CD4-positive, alpha-beta memory T cell (primary cell): ENCODE measurements at places on chromosomes 7 and 10.
A peak's percentile ranks its signal among the peaks of the same experiment; 100 is the strongest.

GRCh38 chr10:56139405-56139804 lies 221.7 kb downstream of the ZWINT start:
- H3K4me1 ChIP-seq: no peaks in the 10 kb centered on the region
- H3K4me3 ChIP-seq: no peak overlapping the region
- H3K27ac ChIP-seq: no peak overlapping the region
- H3K27me3 ChIP-seq: no peaks in the 10 kb centered on the region

DNA sequence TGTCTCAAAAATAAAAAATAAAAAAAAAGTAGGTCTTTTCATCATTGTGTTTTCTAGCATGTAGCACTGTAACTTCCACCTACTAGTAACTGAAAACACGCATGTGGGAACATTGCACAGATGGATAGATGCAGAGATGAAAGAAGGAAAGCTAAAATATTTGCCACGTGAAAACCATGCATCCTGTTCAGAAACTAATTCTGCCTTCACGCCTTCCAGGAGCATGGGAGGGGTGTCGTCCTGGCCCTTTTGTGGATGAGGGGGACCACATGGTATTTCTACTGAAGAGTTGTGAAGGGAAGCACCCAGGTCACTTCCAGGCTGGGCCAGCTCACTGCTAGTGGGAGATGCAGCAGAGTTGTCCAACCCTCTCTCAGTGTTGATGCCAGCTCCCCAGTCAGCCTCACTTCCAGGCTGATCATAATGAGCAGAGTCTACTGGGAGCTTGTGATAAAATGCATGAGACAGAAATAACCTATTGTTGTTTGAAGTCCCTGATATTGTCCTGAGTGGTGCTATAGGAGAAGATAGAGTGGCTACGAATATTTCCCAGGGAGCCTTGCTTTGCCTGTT lies 287.1 kb upstream of the CELF2 start:
- no peaks in the 10 kb centered on the region for H3K36me3 ChIP-seq
- H3K27ac ChIP-seq: no peak overlapping the region
- no peak overlapping the region for H3K4me3 ChIP-seq
- no peak for DNase-seq

DNA sequence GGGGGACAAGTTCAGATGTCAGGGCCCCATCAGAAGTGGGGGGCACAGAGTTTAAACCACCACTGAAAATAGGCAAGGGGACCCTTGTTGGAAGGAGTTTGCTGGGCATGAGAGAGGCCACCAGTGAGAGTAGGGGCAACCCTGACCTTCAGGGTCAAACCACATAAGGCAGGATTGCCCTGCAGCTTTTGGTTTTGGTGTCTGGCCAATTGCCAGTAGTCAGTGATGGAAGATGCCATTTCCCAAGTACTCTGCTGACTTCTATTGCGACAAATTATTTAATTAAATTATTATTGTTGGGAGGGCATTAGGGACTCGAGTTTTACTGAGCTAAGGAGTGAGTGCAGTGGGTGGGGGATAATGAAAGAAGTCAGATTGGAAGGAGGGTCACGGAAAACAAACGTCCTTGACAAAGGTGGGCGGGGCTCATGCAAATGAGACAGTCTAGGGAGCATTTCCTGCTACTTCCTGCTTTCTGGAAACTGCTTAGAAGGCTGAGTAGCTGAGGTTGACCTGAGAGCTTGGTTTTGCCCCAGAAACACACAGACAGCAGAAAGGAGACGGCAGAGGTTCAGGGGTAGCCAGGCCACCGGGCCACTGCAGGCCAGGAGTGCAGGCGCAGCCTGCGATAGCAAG lies 74.2 kb upstream of the ANLN start:
- DNase-seq: no peak
- H3K27me3 ChIP-seq: no peaks in the 10 kb centered on the region
- H3K4me3 ChIP-seq: no peak overlapping the region
- H3K36me3 ChIP-seq: no peaks in the 10 kb centered on the region
- no peak overlapping the region for H3K27ac ChIP-seq

- no peak overlapping the region for H3K27ac ChIP-seq
- no peak for DNase-seq
- H3K36me3 ChIP-seq: no peaks in the 10 kb centered on the region
- H3K4me3 ChIP-seq: no peak overlapping the region
Observed at GRCh38 chr10:126609566-126609965, 60.9 kb downstream of the C10orf90 start.

DNA sequence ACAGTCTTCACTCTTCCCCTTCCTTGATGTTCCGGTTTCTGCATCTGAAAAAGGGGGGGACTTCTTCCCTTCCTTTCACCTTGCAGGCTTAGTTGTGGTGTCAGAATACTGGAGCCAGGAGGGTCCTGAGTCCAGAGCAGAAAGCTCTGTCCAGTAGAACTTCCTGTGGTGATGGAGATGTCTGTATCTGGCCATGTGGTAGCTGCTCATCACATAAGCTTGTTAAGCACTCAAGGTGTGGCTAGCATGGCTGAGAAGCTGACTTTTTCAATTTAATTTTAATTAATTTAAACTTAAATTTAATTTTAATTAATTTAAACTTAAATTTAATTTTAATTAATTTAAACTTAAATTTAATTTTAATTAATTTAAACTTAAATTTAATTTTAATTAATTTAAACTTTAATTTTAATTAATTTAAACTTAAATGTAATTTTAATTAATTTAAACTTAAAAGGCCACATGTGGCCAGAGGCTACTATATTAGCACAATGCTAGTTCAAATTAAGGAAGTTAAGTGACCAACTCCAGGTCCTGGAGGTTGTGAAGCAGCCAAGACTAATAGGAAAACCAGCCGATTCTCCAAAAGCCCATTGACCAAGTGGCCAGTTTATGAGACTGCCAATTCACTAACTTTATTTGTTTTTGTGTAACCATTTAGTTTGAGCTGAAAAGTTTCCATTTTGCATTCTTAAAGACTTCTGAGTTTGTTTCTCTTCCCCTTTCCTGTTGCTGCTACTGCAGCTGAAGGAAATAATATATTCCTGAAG lies 16.3 kb downstream of the MSRB2 start:
- H3K36me3 ChIP-seq: peaks cover 5% of the 10 kb centered on the region
- no peaks in the 10 kb centered on the region for H3K27me3 ChIP-seq
- no peak for DNase-seq
- no peaks in the 10 kb centered on the region for H3K4me1 ChIP-seq

DNA sequence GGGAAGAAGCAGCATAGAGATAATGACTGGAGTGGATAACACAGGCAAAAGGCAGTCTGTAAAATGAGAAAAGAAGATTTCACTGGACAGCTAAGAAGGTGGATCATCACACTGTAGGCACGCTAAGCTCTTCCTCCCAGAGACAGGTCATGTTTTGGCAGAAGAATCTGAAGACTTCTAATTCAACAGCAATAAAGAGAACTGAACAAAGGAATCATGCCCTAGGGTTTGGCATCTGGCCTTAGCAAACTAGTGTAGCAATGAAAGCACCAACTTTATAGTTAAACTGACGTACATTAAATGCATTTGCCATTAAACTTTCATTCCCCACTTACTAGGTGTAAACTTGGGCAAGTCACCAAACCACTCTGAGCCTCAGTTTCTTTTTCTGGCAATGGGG lies 84.4 kb upstream of the SEM1 start:
- no peak overlapping the region for H3K4me3 ChIP-seq
- H3K4me1 ChIP-seq: no peaks in the 10 kb centered on the region
- no peak overlapping the region for H3K27ac ChIP-seq
- no peak for DNase-seq

DNA sequence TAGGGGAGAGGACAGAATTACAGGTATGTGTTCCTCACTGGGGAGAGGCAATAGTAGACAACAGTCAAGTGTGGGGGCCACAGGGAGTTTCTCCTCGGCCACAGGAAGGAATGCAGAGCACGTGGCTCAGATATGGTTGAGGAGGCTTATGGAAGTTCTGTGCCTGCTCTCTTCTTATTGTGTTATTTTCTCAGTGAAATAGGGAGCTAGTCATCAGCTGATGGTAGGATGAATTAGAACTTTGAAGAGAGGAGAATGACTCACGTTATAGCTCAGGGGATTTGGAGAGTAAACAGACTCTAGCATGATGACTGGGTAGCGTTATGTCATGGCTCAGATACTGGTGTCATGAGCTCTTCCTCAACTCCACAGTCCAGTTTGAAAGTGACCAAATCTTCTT lies 308.3 kb upstream of the IGFBP3 start:
- no peaks in the 10 kb centered on the region for H3K4me1 ChIP-seq
- H3K27me3 ChIP-seq: no peaks in the 10 kb centered on the region
- no peaks in the 10 kb centered on the region for H3K36me3 ChIP-seq
- no peak overlapping the region for H3K4me3 ChIP-seq
- no peak overlapping the region for H3K27ac ChIP-seq
- DNase-seq: no peak

GRCh38 chr10:86964061-86964846 lies 4.0 kb upstream of the ADIRF start:
- no peaks in the 10 kb centered on the region for H3K36me3 ChIP-seq
- peaks cover 29% of the 10 kb centered on the region for H3K4me1 ChIP-seq
- H3K27me3 ChIP-seq: no peaks in the 10 kb centered on the region
- no peak overlapping the region for H3K4me3 ChIP-seq
- no peak for DNase-seq

GRCh38 chr7:27745064-27745583 lies 5.2 kb downstream of the TAX1BP1 start:
- peaks cover 8% of the 10 kb centered on the region for H3K36me3 ChIP-seq
- peak; percentile 3 for DNase-seq
- no peaks in the 10 kb centered on the region for H3K27me3 ChIP-seq
- peaks cover 54% of the 10 kb centered on the region for H3K4me1 ChIP-seq
- no peak overlapping the region for H3K27ac ChIP-seq

DNA sequence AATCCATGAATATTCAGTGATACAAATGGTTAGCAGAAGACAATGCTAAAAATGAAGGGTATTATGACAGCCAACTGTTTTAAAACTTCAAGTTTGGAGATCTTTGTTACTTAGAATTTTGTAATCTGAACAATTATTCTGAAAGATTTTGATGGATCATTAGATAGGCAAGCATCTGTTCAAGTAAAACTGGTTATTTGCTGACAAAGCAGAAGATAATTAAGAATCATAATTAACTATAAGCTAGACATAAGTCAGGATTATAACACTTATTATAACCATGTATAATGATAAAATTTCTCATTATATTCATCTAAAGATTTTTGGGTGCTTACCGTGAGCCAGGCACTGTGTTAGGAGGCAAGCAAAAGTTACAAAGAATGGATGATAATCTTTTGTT lies 1145.1 kb downstream of the CNTNAP2 start:
- no peak for DNase-seq
- H3K4me3 ChIP-seq: no peak overlapping the region
- no peaks in the 10 kb centered on the region for H3K27me3 ChIP-seq
- no peak overlapping the region for H3K27ac ChIP-seq

DNA sequence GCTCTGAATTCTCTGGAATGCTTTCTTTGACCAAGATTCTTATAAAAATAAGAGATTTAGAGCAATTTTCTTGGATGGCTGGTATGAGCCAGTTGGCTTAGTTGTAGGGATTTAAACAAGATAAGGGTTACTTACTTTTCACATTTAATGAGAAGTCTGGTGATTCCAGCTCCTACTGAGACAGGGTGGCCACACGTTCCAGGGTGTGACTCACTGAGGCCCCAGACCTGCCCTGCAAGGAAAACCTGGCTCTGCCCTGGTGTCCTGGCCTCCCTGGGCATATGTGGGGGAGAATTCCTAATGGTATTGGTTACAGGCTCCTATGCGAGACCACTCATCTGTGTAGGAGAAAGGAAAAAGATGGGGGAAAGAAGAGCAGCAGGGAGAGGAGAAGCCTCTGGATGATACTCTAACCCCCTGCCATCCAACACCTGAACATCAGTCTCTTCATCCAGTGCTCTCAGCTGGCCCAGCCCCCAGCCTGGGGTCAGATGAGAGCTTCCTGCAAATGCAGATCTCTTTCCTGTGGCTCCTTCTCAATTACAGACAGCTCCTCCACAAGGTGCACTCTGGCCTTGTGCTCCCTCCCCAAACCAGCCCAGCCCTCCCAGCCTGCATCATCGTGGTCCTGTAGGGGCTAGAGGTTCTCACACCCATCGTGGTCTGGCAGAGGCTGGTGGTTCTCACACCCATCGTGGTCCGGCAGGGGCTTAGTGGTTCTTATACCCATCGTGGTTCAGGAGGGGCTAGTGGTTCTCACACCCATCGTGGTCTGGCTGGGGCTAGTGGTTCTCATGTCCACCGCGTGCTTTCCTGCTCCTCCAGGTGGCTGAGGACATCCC lies 139.9 kb downstream of the EGFR start:
- H3K36me3 ChIP-seq: no peaks in the 10 kb centered on the region
- no peak overlapping the region for H3K4me3 ChIP-seq
- H3K27me3 ChIP-seq: no peaks in the 10 kb centered on the region
- H3K27ac ChIP-seq: no peak overlapping the region

- no peak overlapping the region for H3K27ac ChIP-seq
- H3K36me3 ChIP-seq: no peaks in the 10 kb centered on the region
- H3K4me1 ChIP-seq: no peaks in the 10 kb centered on the region
- H3K27me3 ChIP-seq: no peaks in the 10 kb centered on the region
- no peak overlapping the region for H3K4me3 ChIP-seq
Observed at GRCh38 chr10:22740180-22740579, 25.8 kb upstream of the PIP4K2A start.

DNA sequence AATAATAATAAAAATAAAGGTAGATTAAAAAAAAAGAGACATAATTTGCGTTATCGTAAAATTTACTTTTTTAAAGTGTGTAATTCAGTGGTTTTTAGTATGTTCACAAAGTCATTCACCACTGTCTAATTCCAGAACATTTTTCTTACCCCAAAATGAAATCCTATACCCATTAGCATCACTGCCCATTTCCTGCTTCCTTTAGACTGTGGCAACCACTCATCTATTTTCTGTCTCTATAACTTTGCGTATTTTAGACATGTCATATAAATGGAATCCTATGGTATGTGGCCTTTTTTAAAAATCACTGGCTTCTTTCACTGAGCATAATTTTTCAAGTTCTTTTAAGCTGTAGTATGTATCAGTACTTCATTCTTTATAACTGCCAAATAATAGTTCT lies 53.6 kb downstream of the KAT6B start:
- no peak for DNase-seq
- H3K4me3 ChIP-seq: no peak overlapping the region
- H3K36me3 ChIP-seq: no peaks in the 10 kb centered on the region
- peaks cover 13% of the 10 kb centered on the region for H3K4me1 ChIP-seq

DNA sequence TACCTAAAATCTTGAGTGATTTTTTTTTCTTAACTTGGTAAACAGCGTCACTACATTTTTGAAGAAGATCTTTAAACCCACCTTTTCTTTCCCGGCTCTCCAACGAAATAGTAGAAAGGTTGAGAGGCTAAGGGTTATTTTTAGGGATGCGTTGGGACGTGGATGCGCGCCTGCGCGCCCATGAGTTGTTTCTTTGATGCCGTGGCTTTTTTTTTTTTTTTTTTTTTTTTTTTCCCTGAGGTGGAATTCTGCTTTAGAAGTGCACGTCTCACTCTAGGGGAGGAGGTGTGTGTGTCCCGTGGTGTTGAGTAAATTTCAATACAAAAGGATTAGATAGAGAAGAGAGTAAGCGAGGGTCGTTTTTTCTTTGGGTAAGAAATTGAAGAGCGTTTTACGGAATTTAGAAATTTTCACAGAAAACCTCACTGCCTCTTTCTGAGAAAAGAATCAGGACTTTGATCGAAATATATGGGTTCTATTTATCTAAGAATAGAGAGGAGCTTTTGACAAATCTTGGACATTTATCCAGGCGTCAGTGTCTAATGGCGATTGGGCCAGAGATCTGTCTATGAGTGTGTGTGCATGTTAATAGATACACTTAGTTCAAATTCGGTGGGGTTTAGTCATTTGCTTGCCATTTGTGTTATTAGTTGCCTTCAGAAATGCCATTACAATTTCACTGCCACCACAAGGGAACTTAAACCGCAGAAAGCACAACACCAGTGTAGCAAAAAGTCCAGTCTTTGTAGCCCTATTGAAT lies 1.2 kb upstream of the SP8 start:
- no peak overlapping the region for H3K27ac ChIP-seq
- H3K4me1 ChIP-seq: peaks cover 19% of the 10 kb centered on the region
- peaks cover 58% of the 10 kb centered on the region for H3K27me3 ChIP-seq
- no peak for DNase-seq
- no peak overlapping the region for H3K4me3 ChIP-seq
